SHP77 treated with DMSO at 0.1 percent for 48 hours (cell line): ENCODE measurements at places on chromosomes 4 and X.

- no peak for DNase-seq
Measured at GRCh38 chr4:168398589-168398988, 80.0 kb upstream of the DDX60 start.

DNA sequence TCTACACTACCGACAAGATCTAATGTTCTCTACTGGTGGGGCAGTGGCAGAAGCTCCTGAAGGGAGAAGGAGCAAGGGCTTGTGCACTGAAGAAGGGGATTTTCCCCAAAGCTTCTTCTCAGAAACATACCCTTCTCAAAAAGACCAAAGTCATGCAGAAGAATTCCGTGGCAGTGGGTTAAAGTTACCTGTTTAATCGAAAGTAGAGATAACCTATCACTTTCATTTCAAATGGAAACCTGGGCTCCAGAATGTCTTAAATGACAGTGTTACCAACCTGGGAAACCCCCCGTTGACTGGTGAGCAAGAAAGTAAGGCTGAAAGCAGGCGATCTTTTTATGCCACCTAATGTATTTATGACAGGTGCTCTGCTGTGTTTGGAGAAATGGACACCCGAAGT is 92.5 kb upstream of the TEX13D start:
- DNase-seq, result no peak

- no peak for DNase-seq
Measured at GRCh38 chr4:19631814-19632213, 619.9 kb upstream of the SLIT2 start.

DNA sequence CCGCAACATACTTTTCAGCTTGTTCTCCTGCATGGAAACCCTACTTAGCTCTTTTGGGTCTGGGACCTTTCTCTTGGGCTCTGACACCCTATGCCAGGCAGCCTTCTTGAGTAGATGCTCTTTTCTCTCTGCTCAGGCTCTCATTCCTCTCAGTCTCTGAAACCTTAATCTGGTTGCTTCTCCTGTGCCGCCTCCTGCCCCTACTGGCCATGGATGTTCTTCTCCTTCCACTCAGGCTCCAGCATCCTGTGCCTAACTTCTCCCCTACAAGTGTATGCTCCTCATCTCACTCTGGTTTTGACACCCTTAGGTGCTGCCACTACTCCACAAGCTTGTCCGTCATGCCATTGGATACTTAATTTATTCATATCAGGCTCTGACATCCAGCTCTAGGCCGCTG is 15.2 kb downstream of the BLTP1 start:
- DNase-seq, result no peak

DNA sequence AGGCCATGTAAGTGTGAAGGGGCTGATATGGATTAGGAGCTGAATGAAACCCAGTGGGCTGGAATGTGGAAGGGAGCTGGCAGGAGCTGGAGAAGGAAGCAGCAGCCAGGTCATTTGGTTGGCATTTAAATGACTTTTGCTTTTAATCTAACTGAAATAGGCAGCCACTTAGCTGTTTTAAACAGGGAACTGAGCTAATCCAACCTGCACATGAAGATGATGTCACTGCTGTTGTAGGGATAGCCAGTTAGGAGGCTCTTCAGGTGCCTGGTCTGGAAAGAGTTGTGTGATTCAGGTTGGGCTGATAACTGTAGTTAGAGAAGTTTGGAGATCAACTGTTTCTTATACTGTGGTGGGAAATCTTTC is 122.4 kb downstream of the PALLD start:
- DNase-seq, result no peak

GRCh38 chr4:94744850-94745249 is 12.9 kb upstream of the BMPR1B start:
- DNase-seq, result no peak

DNA sequence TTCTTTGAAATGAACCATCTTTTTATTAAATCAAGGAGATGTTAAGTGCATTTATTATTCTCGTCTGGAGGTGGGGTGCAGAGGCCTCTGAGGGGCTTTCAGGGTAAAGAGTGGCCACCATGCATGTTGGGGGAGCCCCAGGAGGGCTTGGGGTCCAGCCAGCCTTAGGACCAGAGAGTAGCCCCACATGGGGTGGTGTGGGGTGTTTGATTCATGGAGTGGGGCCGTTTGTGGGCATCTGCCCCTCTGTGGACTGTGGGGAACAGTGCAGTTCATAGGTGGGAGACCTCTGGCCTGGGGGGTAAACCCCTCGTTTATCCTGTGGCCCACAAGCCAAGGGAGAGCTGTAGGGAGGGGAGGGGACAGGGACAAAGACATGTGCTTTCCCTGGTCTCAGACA is 26.9 kb downstream of the HTRA3 start:
- DNase-seq, result no peak

- DNase-seq, result no peak
Measured at GRCh38 chr4:7393601-7394575, 40.8 kb downstream of the PSAPL1 start.

DNA sequence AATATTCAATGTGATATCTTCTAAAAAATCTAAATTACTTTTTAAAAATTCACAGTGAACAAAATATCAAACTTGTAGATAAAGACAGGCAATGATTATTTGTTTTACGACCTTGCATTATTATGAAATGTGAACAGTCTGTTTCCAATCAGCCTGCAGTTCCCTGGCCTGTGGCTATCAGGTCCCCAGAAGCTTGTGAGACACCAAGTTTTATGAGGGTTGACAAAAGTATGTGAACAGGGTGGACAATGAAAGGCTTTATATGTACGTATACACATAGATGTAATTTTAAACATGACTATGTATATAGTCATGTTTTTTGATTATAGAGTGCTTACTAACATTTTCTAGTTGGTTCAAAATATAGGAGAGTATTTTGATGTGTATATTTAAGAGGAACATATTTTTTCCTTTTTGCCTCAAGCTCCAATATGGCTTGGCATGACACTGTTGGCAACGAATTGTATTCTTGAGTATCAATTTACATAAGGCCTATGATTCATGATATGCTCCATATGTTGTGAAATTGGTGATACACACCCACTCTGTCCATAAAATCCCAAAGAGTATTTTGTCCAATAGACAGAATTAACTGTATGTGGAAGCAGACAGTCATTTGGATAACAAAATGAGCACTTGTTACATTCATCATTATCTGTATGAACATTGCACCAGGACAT is 55.7 kb downstream of the BTC start:
- no peak for DNase-seq

- DNase-seq, result no peak
Measured at GRCh38 chr4:58313444-58313843, 1203.3 kb upstream of the IGFBP7 start.

DNA sequence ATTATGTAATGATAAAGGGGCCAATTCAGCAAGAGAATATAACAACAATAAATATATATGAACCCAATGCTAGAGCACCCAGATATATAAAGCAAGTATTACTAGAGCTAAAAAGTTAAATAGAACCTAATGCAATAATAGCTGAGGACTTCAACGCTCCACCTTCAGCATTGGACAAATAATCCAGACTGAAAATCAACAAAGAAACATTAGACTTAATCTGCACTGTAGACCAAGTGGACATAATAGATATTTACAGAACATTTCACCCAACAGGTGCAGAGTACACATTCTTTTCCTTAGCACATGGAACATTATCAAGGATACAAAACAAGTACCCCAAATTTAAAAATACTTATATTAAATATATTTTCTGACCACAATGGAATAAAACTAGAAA is 24.3 kb downstream of the OTC start:
- no peak for DNase-seq

GRCh38 chr4:169410839-169411770 is 140.3 kb upstream of the SH3RF1 start:
- no peak for DNase-seq

- DNase-seq, result peak; percentile 18
Measured at GRCh38 chrX:76555816-76556215, 128.3 kb downstream of the MAGEE1 start.

- no peak for DNase-seq
Measured at GRCh38 chrX:112545051-112545450, 134.7 kb downstream of the LHFPL1 start.

DNA sequence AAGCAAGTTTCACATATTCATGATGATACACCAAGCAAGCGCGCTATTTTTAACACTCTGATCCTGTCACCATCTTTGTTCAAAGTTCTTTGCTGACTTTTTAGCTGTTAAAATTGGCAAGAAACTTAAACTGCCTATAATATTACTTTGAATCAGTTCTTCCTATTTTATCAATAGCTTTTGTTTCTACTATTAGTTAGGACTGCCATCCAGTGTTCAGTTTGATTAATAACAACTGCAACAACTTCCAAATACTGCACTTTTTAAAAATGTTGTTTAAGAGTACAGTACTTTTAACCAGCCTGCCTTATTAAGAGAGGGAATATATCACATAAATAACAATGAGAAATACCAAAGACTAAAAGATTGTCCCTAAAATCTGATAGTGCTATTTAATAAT is 614.3 kb downstream of the FAM133A start:
- no peak for DNase-seq

DNA sequence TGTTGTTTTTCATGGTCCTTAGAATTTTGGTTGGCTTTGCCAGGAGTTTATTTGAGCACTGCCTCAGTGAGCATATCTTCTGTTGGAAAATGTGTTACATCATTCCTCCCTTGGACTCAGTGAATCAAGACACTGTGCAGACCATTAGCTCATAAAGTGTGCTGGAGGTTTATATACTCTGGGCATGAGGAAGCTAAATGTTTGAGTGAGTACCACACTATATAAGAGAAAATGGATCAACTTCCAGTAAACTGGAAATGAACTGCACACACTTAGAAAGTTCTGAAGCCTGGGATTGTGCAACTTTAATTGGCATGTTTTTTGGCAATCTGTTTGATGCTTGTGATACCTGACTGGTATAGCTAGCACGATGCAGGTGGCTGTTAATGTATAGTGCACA is 75.9 kb downstream of the LIMCH1 start:
- no peak for DNase-seq

- DNase-seq, result no peak
Measured at GRCh38 chrX:108312957-108313356, 125.3 kb downstream of the COL4A6 start.

GRCh38 chr4:100206850-100207249 is 16.6 kb upstream of the DDIT4L start:
- DNase-seq, result no peak

DNA sequence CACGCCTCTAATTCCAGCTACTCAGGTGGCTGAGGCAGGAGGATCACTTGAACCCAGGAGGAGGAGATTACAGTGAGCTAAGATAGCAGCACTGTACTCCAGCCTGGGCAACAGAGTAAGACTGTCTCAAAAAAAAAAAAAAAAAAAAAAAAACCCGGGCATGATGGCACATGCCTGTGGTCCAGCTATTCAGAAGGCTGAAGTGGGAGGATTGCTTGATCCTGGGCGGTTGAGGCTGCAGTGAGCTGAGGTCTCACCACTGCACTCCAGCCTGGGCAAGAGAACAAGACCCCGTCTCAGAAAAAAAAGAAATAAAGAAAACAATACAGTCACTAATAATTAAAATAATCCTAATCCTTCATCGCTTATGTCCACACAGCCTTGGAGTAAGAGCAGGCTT is 68.1 kb downstream of the APBB2 start:
- DNase-seq, result no peak

GRCh38 chr4:78185117-78185516 is 128.0 kb downstream of the FRAS1 start:
- DNase-seq, result peak; percentile 1

DNA sequence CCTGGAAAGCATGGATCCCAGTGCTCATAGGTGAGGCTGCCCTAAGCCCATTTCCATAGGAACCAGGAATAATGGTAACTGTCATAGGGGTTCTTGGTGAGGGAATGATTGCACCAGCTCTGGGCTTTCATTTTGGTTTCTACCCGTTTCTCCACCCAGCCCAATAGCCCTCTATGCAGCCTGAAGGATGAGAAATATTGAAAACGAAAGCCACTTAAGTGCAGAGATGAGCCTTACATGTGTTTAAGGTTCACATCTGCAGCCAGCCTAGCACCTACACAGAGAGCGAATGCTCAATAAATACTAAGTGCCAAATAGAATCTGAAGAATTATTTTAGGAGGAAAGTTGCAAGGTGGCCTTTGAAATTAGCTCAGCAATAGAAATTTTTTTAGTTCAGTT is 60.4 kb downstream of the MCF2 start:
- DNase-seq, result no peak

DNA sequence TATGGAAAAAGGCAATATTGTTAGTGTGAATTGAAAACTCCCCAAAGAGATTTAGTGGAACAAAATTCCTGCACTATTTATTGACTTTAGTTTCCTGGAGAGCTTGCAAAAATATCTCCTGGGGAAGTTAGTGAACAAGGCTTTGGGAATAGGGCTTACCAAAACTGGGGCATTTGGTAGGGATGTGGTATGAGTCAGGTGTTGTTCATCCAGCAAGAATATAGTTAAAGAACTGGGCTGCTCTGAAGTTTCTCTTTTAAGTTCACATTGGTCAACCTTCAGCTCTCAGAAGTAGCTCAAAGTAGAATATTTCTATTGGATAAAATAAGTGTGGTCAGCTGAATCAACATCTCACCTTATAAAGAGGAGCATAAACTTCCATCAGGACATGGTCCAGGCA is 185.0 kb downstream of the CPE start:
- DNase-seq, result no peak

DNA sequence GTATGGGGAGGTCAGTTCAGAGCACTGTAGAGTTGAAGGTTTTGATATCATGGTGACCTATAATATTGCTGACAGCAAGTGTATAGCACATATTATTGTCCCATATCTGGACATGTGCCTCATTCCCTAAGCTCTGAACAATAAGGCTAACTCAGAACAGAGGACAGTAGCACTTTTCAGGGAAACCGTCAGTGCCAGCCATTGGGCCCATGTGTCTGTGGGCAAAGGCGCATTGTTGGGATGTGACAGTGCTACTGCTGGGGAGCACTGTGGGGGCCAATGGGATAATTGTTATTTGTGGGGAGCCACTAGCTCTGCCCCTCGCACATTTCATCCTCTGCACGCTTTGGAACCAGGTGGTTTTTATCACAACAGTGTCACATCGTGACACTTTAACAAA is 136.2 kb downstream of the ELOVL6 start:
- DNase-seq, result no peak

DNA sequence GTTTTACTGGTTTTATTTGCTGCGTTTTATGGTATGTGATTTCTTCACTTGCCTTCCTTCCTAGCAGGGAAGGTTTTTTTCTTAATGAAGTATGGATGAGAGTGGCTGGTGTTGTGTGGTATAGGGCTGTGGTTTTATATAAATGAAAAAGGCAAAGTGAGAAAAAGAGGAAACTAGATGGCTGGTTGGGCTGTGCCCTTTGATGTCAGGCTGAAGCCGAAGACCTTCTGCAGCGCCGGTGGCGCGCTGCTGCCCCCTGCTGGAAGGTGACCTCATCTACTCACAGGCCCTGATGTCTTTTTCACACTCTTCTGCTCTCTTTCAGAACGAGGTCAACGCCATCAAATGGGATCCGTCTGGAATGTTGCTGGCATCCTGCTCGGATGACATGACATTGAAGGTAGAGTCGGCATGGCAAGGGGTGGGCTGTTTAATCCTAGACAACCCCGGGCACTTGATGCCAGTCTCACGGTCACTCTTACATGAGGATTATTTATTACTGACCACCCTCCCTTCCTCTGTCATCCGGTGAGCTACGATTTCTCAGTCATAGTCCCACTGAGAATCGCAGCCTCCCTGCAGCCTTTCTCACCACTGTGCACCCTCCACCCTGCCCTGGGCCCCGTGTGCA is 56.6 kb downstream of the GPR143 start:
- peak; percentile 5 for DNase-seq

GRCh38 chrX:9189286-9189685 is 155.4 kb upstream of the FAM9B start:
- DNase-seq, result peak; percentile 36
